ENCODE measurements at places on chromosomes 6 and 20.

GRCh38 chr6:10458287-10458686, 43.4 kb upstream of the TFAP2A start:
- no peak for DNase-seq

DNA sequence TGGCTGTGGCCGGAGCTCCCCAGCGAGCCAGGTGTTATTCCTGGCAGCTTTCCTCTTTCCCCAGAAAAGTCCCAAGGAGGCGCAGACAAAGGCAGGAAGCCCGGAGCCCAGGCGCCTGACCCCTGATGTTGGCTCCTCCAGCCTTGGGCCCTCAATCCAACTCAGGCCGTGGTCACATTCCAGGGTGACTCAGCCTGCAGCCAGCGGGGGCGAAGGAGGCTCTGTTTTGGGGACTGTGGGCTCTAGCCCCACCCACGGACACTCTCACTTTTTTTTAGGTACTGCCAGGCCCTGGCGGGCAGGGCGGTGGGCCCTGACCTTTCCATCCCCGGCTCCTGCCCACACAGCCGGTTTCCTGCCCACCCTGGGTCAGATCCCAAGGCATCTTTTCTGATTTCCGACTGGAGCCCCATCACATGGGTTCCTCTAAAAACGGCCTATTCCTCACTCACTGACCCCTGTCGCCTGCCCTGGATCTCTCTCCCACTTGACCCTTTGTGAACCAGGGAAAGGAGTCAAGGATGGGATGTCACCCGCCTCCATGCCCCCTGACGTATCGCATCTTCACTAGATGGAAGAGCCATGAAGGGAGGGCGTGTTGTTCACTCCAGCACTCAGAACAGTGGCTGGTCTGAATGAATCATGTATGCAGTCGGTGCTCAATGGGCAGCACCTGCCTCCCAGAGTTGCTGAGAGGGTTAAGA, 5.5 kb downstream of the PTGIS start:
- DNase-seq = peak; percentile 40

DNA sequence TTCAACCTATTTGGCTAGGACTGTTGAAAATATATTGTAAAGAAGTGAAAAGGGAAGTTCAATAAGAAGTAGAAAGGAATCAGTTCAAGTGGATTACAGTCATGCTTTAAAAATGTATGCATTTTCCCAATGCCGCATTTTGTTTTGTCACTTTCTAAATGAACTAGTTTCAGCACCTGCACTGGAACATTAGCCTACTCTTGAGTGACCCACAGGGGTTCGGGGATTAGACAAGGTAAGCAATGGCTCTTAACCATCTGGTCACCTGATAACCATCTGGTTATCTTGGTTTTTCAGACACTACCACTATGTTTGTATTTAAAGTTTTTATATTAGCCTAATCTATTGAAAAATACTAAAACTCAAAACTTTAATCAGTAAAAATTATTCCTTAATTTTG, 97.6 kb downstream of the CD164 start:
- DNase-seq = no peak

GRCh38 chr6:170139531-170139930, 151.3 kb downstream of the DLL1 start:
- DNase-seq = no peak

DNA sequence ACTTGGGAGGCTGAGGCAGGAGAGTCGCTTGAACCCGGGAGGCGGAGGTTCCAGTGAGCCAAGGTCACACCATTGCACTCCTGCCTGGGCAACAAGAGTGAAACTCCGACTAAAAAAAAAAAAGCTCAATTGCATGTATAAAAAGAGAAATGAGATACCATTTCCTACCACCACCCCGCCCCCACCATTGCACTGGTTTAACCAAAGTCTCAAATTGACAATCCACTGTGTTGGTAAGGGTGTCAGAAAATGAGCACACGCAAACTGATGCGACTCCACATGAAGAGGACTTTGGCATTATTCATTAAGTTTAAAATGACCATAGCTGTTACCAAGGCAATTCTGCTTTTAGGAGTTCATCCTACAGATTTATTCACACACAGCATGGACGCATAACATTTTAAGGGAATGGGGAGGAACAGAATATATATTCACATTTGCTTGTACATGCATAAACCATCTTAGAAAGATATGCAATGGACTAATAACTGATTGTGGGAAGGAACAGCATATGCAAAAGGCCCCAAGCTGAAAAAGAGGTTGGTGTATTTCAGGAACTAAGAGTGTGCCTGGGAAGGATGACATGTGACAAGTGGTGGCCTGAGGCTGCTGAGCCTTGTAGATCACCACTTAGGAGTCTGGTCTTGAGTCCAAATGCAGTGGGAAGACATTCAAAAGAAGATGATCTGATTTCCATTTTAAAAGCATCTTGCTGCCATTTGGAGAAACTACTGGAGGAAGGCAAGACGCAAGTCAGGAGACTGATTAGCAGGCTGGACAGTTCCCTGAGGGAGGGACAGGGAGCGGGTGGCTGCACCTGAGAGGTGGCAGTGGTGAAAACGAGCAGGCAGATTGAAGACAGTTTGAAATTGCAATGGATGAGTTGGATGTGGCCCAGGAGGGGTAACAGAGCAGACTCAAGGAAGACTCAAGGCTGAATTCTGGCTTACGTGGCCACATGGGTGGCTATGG, 37.2 kb upstream of the PTPN1 start:
- no peak for DNase-seq

DNA sequence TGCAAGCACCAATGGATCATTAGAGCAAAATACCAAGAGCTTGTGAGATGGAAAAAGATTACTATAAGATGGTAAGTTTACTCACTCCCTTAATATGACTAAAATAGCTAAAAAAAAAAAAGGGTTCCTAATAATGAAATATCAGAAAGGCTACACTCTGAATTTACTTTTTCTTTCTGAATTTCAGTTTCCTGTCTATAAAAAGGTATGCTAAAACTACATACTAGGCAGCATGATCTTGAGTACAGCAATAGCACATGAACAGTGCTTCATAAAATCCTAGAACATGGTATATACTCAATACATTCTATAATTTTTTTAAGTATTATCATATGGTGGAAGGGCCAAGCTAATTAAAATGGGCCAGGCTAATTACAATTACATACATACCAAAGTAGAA, 24.0 kb upstream of the FAM135A start:
- no peak for DNase-seq

- no peak for DNase-seq
Measured at GRCh38 chr6:45054610-45055009, 273.5 kb upstream of the RUNX2 start.

- no peak for DNase-seq
Measured at GRCh38 chr6:159108426-159108985, 60.7 kb upstream of the FNDC1 start.

GRCh38 chr6:35042031-35042815, 98.9 kb downstream of the TCP11 start:
- DNase-seq = no peak

DNA sequence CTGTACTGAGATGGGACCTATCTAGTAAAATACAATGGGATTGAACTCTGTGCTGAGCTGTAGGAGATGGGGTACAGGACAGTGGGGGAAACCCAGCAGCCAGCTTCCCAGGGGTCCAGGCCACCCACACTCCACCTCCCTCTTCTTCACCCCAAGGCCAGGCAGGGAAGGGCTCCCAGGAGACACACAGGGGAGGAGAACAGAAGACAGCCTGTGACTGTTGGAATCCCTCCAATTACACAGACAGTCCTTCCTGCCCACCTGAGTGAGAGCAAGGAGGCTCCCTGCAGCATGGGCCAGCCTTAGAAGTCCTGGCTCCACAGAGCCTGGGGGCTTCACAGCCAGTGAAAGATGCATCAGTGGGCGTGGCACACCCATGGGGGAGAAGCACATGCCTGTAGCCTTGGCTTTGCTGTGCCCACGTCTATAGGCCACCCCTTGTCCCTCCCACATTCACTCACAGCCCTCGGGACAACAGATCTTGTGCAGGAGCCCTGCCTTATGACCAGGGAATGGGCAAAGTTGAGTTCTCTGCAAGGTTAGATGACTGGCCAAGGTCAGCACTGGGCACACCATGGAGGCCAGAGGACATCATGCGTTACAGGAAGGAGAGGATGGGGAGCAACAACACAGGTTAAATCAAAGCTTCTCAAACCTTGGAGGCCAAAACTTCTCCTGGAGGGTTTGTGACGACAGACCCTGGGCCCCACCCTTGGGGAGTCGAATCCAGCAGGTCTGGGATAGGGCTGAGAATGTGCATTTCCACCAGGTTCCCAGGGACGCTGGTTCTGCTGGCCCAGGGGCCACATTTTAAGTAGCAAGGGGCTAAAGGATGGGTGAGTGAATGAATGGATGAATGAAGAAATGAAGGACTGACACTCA, 12.3 kb upstream of the CST7 start:
- no peak for DNase-seq
